ENCODE measurements at places on chromosomes 6 and 20.

GRCh38 chr6:163414946-163415619 lies 565 bp downstream of the QKI start:
- DNase-seq = no peak

DNA sequence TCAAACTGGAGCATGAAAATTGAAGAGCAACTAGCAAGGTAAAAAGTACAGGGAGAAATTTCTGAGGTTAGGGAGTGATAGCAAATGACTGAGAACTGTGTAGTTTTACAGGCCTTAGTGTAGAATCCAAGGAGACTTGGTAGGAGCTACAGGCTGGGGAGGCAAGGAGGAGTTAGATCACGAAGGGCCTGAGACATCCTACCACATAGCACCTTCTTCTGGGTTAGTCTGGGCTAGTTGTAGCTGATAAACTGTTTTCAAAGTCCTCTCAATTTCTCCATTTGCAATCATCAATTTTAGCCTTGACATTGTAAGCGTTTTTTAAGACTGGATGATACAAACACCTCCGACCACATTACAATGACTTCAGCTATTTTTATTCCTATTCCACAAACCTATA lies 209.7 kb downstream of the TMEM200A start:
- no peak for DNase-seq

GRCh38 chr6:134004714-134005113 lies 47.7 kb downstream of the SLC2A12 start:
- DNase-seq = no peak

- no peak for DNase-seq
Observed at GRCh38 chr6:63269470-63269869, 50.3 kb downstream of the LGSN start.

DNA sequence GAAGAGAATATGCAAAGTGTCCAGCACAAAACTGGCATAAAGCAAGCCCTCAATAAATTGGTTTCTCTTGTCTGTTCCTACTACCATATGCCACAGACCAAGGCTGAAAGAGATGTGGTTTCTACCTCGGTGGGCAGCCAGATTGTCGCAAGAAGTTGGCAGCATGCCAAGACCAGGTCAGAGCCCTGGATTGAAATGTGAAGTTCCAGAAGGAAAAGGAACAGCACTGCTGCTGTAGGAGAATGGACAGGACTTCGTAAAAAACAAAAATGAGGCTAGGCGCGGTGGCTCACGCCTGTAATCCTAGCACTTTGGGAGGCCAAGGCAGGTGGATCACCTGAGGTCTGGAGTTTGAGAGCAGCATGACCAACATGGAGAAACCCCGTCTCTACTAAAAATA lies 22.1 kb downstream of the MRPL14 start:
- no peak for DNase-seq

DNA sequence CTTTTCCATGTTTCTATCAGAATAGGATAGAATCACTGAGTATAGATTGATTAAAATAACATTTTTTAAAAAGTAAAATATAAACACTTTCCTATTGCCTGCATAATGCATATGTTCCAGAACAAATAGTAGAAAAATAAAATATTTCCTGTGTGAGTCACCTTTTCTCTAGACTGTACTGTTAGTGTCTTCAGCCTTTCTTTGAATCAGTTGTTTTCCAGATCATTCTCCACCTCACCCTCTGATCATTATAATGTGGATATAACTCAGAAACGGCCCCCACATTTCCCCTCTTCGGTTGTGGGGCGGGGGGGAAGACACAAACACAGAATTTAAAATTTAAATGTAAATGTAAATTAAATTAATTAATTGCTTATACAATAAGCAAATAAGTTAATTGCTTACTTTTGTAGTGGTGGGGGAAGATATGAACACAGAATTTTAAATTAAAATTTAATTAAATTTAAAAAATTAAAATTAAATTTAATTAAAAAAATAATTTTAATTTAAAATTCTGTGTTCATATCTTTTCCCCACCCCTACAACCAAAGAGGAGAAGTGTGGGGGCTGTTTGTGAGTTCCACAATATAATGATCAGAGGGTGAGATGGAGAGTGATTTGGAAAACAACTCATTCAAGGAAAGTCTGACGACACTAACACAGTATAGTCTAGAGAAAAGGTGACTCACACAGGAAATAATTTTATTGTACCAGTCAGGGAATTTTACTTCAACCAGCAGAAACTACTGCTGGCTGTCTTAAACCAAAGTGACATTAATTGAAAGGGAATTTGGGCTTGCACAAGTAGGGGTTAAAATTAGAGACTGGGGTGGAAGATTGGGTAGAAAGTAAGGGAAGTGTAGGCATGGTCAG lies 37.1 kb upstream of the PROKR2 start:
- no peak for DNase-seq

GRCh38 chr6:144820270-144820669 lies 535.1 kb downstream of the UTRN start:
- no peak for DNase-seq

- peak; percentile 38 for DNase-seq
Observed at GRCh38 chr6:13485923-13486562, 1.4 kb downstream of the GFOD1 start.

GRCh38 chr6:146434732-146435390 lies 108.8 kb upstream of the RAB32 start:
- no peak for DNase-seq

- DNase-seq = no peak
Observed at GRCh38 chr6:130981409-130981808, 81.6 kb downstream of the EPB41L2 start.

GRCh38 chr6:78570044-78570443 lies 297.3 kb upstream of the IRAK1BP1 start:
- DNase-seq = no peak

- DNase-seq = no peak
Observed at GRCh38 chr20:37627060-37627766, 66.6 kb upstream of the CTNNBL1 start.

DNA sequence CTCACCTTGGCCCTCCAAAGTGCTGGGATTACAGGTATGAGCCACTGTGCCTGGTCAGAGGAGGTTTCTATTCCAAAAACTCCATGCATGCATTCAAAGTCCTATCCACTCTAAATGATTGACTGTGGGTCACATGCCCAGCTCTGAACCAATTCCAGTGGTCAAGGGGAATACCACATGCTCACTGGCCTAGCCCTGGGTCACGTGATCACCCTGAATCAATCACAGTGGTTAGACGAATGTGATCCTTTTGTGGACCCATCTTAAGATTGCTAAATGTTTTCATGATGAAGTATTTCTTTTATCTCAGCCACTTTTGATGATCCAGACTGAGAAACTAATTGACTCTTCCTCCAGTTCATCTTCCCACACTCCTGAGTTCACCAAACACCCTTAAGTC lies 475.8 kb downstream of the PREX1 start:
- no peak for DNase-seq

DNA sequence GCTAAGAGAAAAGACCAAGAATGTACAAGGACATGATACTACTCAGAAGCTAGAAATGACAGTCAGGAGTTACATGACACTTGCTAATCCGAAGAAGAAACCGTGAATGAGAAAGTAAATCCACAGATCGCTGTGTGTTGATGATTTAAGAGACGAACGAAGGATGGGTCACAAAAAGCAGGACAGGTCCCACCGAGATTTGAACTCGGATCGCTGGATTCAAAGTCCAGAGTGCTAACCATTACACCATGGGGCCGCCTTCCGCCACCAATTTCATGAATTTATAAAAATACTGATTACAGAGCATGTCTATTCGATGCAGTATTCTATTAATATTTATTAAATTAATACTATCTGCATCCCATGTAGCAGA lies 54.0 kb upstream of the BTN3A2 start:
- DNase-seq = peak; percentile 26

GRCh38 chr20:12256806-12257205 lies 339.1 kb downstream of the BTBD3 start:
- no peak for DNase-seq

DNA sequence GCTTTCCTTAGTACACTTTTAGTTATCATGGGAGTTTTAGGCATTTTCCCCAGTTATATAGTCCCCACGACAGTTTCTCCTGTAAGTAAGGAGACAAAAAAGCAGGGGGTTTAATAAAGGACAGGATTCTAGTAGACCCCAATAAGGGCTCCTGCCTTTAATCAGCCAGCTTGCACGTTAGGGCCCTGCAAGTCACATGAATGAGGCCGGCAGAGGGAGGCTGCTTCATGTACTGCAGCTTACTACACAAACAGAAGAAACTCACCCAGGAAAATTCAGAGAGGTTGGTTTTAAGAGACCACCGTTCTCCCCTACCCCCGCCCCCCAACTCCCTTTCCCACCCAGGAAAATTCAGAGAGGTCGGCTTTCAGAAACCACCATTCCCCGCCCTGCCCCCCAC lies 229.7 kb upstream of the MOCS1 start:
- no peak for DNase-seq

DNA sequence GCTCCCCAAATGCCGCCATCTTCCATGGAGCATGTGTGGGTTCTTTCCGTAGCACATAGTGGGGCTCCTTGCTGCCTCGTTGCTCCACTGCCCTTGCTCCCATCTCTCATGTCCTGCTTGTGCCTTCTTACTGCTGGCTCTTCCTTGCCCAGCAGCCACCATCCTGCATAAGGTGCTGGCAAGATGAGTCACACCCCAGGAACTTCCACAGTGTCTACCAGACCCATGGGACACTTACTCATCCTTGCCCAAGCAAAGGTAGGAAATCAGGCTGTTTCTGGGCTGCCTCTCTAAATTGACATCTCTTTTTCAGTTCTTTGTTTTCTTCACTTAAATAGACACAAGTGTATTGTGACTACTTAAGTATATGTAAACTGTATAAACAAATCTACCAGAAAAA lies 39.4 kb upstream of the RGS17 start:
- no peak for DNase-seq

DNA sequence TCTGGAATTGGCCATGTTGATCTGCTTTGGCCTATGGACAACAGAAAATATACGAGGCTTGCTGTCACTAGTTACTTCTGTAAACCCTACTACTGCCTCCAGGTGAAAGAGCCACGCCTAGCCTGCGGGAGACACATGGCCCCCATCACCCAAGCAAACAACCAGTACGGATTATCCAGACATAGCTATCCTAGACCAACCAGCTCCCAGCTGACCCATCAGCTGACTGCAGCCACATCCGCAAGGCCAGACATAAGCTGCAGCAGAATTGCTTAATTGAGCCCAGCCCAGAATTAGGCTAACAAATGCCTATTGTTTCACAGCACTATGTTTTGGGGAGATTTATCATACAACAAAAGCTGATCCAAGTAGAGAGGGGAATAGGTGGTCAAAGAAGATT lies 13.5 kb downstream of the REV3L start:
- DNase-seq = no peak

GRCh38 chr6:109864050-109864449 lies 114.1 kb upstream of the GPR6 start:
- DNase-seq = no peak

DNA sequence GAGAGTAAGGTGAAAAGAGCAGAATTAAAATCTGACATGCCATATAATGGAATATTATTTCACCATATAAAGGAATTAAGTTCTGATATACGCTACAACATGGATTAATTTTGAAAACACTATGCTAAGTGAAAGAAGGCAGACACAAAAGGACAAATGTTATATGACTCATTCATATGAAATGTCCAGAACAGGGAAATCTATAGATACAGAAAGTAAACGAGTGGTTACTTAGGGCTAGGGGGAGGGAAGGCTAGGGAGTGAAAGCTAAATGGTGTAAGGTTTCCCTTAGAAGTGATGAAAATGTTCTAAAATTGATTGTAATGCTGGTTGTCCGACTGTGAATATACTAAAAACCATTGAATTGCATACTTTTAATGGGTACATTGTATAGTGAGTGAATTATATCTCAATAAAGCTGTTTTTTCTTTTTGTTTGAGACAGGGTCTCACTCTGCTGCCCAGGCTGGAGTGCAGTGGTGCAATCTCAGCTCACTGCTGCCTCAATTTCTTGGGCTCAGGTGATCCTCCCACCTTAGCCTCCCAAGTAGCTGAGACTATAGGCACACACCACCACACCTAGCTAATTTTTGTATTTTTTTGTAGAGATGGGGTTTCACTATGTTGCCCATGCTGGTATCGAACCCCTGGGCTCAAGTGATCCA lies 8.2 kb downstream of the PRPH2 start:
- DNase-seq = no peak

DNA sequence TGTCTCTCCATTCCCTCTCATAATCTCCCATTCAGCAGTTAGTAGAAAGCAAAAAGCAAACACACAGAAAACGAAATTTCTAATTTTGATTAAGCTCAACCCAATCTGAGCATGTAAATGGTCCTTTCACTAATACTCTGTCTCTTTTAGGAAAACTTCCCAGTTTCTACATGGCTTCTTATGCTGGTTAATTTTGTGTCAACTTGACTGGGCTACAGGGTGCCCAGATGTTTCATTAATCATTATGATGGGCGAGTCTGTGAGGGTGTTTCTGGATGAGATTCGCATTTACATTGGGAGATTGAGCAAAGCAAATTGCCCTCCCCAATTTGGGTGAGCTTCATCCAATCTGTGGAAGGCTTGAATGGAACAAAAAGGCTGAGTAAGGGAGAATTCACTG lies 142.2 kb downstream of the MBOAT1 start:
- DNase-seq = no peak

DNA sequence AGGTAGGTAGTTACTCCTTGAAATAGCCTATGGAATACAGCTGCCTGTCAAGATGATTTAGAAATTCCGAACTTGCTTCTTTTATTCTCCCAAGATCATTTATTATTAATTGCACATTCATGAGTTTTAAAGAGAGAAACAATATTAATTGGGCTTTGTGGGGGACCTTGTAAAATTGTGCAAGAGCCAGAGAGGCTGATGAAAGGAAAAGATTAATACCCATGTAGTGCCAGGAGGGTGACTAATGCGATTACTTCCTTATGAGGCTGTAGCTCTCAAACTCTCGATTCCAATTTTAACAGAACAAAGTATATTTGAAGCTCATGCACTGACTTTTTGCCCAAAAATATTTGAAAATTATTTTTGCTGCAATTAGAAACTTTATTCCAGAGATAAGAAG lies 423.8 kb upstream of the ID4 start:
- no peak for DNase-seq

Measured in NCI-H510A treated with DMSO at 0.1 percent for 48 hours (cell line).